ENCODE measurements at places on chromosomes 3 and 15. TPM values are rescaled to one million over a fixed set of nuclear protein-coding genes. Genes with fewer than 3 reads are reported as not detected.

GABRG3 gene
- not detected for total RNA-seq

TMEM266 gene
- total RNA-seq, result 0.82 TPM

LCTL gene
- total RNA-seq, result 0.12 TPM

XCR1 gene
- total RNA-seq, result 0.23 TPM

IGF2BP2 gene
- total RNA-seq, result 29.1 TPM

ANKRD63 gene
- not detected for total RNA-seq

GRIP2 gene
- total RNA-seq, result 0.08 TPM

Data from smooth muscle cell of the coronary artery (primary cell).